ENCODE measurements at places on chromosomes 4 and X.

GRCh38 chr4:177117256-177117655, 192.4 kb upstream of the NEIL3 start:
- DNase-seq, result no peak

DNA sequence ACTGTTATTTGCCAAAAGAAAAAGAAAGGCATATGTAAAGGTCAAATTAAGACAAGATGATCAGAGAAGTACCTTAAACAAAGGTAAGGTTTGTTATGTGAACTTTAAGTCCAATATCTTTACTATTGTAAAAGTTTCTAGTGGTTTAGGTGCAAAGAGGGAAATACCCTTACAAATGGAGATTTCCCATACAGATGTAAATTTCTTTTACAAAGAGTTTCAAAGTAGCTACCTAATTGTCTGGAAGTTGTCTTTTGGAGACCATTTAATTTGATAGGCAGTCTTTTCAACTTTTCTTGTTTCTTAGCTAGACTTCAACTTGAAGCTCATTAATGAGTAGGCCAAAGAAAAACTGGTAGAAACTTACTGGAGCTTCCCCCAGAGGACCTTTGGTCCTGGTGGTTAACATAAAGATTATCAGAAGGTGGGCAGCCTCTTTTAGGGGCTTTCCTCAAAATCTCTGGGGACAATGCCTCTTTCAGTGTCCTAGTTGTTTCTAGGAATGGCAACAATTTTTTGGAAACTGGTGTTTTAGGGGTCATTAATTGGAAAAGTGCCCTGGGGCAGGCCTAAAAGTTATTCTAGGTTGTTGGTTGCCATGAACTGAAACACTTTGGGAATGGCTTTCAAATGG, 297.3 kb downstream of the GUCY2F start:
- no peak for DNase-seq

DNA sequence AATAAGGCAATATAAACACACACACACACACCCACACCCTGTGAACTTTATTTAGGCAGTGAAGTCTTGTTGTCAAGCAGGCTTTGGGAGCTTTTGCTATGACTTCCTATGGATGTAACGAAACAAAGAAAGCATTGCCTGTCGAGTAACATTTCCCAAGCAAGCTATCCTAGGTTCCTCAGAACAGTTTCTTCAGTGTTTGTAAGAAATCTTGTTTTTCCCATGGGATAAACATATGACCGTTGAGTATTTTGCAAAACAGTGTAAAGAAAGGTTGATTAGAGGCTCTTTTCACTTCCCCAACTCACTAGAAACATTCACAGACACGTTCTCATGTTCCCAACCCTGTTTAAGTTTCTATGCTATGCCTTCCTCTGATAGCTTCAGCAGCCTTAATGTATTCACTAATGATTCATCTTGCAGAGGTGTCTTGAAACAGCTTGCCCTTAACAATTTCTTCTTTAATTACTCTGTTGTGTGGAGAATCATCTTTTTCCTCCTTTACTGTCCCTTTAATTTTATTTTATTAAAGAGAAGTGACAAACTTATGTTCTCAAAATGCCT, 1947.1 kb upstream of the TENM3 start:
- DNase-seq, result no peak

- no peak for DNase-seq
Observed at GRCh38 chrX:48076343-48076742, 4.9 kb upstream of the ZNF630 start.

DNA sequence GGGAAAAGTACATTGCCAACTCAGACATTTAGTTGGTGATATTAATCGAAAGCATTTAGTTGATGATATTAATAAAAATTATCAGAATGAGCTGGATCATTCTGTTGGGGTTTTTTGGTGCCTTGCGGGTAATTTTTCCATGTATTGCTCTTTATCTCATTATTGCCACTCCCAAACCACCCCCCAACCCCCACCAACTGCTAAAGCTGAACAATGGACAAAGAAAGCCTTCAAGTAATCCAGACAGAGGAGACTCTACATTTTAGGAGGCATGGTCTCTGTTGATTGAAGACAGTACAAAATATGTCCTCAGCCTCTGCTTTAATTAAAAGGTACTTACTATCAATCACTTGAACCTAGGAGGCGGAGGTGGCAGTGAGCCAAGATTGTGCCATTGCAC, 22.5 kb downstream of the PDK3 start:
- DNase-seq, result no peak

DNA sequence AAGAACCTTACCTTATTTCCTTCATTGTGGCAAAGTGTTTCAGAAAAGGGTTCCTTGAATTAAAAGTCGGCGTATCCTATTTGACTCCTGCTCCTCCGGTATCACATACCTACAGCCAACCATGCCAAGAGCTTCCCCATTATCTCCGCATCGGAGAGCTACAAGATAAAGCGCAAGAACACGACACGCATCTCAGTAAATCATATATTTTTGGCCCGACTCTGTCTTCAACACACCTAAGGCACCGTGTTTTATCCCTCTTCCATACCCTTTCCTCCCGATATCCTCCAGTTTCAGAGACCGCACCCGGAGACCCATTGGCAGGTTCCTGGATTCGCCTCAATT, 497 bp upstream of the THAP9 start:
- no peak for DNase-seq

GRCh38 chr4:7587433-7588405, 153.0 kb upstream of the PSAPL1 start:
- DNase-seq, result no peak

GRCh38 chrX:143635915-143636314, at the start of gene SLITRK4:
SLITRK4 (minus strand) TSS chrX:143636101; CDS start chrX:143631108, 4,993 bp downstream.
- no peak for DNase-seq

DNA sequence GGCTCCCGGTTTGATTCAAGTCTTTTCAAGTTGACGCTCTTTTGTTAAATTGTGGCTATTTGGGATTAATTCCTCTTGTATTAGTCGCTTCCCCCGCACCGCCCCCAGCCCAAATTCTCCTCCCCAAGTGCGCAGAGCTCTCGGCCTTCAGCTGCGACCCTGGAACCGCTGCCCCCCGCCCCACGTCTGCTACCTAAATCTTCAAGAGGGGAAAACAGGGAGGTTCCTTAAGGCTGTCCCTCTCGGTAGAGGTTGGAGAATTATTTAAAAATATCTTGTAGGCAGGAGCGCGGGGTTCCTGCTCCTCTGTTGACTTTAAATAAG, 860 bp upstream of the RPS6KA3 start:
- no peak for DNase-seq

- no peak for DNase-seq
Observed at GRCh38 chr4:104470770-104471169, 23.9 kb downstream of the CXXC4 start.

DNA sequence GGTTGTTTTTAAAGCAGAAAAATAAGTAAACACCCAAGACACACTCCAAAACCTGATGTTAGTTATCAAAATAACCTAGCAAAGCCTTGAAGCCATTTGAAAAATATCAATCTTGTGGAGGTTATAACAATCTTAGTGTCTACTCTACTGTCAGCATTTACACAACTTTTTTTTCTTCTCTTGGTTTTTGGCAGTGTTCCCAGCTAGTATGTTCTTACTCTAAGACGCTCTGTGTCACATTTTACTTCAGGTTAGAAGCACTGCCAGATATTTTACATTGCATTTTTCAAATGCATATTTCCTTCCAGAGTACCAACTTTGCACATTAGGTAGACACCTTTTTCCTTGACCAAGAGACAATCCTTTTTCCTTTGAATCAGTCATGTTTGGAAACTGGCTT, 114.0 kb upstream of the INPP4B start:
- no peak for DNase-seq

DNA sequence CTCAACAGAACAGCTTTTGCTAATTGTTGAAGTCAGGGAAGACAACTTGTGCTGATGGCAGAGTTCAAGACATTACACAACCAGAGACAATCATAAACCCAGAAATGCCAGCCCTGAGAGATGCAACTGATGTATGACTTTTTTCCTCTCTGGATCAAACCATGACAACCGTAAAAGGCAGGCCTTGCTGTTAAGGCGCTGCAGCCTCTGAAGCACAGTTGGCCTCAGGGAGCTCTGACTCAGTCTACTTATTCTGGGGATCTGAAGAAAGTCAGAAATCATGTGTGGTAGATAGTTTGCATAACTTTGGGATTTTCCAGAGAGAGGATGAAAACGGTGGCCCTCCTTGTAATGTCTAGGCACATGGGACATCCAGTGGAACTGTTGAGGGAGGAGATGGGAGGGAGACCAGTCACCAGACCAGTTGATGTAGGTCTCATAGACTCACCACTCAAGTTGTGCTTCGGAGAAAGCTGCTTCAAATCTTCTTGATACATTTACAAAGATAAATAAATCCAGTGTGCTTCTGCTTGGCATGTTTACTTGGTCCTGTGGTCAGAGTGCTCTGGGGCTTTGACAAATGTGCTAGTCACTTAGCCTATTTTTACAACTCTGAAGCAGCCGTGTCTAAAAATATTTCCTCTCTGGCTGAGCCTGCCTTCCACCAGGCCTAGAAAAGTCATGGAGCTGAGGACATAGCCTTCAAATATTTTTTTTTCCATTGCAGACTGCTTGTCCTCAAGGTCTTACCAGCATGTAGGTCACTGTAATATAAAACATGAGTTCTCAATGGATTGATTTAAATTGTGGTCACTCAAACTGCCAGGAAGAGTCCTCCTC, 7.5 kb downstream of the HADH start:
- no peak for DNase-seq
